ENCODE measurements at places on chromosomes 7 and 10.

DNA sequence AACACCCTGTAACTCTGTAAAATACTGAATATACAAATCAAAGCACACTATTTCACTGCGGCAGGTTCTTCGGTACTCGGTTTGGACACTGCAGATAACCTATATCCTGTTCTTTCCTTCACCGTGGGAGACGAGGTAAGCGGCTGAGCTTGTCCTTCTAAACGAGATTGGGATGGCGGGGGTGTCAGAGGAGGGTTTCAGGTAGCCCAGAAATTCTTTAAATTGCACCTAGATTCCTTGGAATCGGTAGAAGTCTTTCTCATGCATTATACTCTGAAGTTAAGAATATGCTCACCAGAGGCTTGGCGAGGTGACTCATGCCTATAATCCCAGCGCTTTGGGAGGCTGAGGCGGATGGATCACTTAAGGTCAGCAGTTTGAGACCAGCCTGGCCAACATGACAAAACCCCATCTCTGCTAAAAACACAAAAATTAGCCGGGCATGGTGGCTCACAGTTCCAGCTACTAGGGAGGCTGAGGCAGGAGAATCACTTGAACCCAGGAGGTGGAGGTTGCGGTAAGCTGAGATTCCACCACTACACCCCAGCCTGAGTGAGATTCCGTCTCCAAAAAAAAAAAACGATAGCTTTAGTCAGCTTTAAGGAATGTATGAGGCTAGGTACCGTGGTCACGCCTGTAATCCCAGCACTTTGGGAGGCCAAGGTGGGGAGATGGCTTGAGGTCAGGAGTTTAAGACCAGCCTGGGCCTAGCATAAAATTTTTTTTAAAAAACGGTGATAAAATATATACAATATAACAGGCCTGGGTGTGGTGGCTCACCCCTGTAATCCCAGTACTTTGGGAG is 10.1 kb upstream of the LAT2 start:
- DNase-seq, result peak; percentile 90

DNA sequence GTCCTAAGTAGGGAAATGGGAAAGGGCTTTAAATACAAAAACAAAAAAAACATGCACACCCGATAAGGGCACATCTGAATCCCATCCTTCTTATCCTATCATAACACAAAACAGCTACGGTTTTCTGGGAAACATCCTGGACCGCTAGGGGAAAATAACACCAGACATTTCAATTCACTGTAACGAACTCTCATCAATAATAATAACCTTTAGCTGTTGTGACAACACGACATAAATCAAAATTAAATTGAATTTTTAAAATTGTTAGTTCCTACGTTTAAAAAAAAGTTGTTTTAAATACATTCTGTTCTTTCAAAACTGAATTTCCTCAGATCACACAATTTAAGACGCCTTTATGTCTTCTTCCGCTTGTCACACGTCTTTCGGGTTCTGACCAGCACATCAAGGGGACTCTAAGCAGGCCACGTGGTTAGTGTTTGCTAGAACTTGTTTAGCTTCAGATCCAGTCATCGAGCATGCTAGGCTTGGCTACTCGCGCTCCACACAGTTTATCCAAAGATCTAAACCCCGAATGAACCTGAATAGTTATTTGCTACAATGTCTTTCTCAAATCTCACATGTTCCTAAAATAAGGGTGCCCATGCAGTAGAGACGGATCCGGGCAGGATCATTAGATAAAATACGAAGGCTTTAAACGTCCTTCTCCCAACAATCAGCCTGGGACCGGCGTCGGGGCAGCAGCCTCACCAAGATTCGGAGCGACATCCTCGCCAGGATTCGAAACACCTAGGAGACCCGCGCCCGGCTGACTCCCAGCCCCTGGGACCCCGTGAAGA is 839 bp downstream of the IKZF5 start:
- peak; percentile 68 for DNase-seq

DNA sequence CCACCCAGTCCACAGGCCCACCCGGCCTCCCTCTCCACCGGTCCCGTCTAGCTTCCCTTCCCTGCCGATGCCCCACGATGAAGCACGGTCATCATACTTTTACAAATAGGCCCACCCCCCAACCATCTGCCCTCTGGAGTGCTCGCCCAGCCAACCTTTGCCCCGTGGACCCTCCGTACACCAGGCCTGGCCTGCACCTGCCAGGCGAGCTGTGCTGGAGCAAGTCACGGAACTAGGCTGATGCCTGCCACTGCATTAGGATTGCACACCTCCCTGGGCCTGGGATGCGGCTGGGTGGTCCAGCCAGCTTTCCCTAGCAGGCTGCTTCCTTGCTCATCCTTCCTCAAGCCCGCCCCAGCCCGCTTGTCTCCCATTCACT is 44.7 kb downstream of the PPIF start:
- DNase-seq, result no peak

DNA sequence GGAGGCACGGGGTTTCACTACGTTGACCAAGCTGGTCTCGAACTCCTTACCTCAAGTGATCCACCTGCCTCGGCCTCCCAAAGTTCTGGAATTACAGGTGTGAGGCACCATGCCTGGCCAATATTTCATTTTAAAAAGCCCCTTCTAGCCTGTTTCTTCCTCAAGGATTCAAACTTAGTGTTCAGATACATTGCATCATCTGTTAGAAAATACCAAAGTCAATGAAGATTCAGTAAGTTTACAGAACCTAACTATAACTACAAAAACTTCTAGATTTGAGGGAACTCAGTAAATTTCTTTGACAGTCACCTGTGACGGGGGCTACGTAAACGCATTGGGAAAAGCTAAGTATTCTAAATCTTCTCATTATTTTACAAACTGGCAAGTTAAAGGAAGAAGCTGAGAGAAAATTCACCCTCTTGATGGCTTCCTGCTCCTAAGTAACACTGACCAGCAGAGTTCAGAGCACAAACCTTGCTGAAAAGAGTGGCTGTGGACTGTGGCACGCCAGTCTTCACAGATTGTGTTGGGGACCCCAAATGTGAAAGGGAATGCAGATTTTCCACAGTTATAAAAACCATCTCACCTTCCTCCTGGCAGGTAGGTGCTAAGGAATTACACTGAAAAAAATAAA is 162.2 kb downstream of the PKD1L1 start:
- DNase-seq, result no peak

- peak; percentile 57 for DNase-seq
These were observed 90.0 kb downstream of the GSAP start for GRCh38 chr7:77326131-77326530.

- DNase-seq, result peak; percentile 86
These were observed 5.2 kb downstream of the ZNF655 start for GRCh38 chr7:99563650-99564049.

- no peak for DNase-seq
These were observed 44.0 kb downstream of the PLXNA4 start for GRCh38 chr7:132532281-132532680.

DNA sequence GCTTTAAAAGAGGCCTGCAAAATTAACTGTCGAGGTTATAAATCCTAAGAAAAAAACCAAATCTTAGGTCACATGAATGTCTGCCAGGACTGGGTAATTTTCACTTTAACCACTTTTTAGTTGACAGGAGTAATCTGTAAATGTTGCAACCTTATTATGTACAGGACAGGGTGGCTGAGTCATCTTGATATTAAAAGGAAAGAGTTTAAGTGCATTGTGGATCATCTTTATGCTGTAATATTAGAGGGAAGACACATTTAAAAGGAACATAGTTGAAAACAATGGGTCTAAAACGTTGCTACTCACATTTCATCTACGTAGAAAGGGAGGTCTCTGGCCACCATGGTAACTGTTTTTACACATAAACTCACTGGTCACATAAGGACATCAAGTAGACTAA is 115.5 kb downstream of the LSMEM1 start:
- DNase-seq, result peak; percentile 16

- no peak for DNase-seq
These were observed 61.3 kb downstream of the ABLIM1 start for GRCh38 chr10:114596793-114597192.

DNA sequence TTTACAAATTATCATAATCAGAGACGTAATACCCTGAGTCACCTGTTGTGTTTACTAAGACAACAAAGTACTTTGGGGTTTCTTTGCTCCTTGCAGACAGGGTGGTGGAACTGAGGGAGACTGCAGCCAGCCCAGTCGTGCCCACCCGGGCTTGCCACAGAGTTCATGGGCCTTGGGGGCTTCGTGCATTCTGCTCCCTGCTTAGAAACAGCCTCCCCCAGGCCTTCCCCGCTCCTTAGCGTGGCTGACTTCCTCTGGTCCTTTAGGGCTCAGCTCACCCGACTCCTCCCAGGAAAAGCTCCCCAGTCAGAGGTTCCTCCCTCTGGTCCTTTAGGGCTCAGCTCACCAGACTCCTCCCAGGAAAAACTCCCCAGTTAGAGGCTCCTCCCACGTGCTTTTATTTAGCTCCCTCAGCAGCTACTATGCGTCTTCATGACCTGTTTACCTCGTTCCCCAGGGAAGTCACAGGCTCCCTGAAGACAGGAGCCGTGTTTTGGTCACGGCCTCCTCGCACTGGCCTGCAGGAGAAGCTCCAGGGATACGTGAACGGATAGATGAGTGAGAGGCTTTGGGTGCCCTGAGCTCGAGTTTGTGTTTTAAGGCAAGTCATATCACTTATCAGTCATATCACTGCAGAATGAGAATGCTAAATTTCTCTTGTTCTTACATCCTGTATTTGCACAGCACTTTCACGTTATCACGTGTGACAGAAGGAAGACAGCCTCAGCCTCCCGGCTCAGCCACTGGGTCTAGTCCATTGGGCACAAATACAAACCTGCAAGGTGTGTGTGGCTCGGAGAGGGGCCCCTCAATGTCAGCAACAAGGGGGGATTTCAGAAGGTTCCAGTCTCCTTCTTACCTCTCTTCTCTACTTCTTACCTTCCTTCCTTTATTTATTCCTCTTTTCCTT is 52.7 kb upstream of the VIPR2 start:
- peak; percentile 43 for DNase-seq

DNA sequence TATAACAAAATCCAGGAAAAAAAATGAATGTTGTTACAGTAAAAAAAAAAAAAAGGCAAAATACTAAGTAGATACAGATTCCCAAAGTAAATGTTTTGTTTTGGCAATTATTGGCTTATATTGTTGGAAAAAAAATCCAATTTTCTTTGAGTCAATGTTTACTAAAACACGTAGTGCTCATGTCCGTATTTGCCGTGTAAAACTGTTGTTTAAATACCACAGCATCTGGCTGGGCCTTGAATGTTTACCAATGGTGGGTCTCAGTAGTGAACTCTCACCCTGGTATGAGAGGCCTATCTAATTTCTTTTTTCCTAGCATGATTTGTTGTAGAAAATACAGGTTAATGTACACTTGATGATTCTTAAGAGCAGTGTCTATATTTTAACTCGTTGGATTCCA is 41.4 kb upstream of the SLC26A5 start:
- no peak for DNase-seq

- peak; percentile 73 for DNase-seq
These were observed 19.0 kb upstream of the PFKP start for GRCh38 chr10:3048119-3049019.

GRCh38 chr10:49539320-49539885 is 482 bp upstream of the ERCC6 start:
- DNase-seq, result peak; percentile 43

- DNase-seq, result no peak
These were observed 73.5 kb downstream of the CYTH3 start for GRCh38 chr7:6198689-6199595.

DNA sequence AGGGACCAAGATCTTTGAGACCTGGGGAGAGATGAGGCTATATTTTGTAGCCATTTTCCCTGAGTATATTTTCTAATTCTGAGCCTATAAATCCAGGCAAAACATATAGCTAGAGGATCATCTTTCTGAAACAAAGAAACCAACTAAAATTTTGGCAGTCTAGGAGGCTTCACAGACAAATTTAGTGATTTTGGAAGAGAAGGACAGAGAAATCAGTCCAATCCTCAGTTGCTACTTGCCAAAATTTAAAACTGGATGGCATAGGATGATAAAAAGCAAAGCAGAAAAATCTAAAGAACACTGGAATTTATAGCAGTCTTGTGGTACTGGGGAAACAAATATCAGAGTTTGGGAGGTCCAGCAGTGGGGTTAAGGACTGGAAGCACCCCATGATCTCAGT is 43.4 kb upstream of the POM121L12 start:
- no peak for DNase-seq

- no peak for DNase-seq
These were observed 90.0 kb downstream of the PTPRN2 start for GRCh38 chr7:158497627-158498026.

DNA sequence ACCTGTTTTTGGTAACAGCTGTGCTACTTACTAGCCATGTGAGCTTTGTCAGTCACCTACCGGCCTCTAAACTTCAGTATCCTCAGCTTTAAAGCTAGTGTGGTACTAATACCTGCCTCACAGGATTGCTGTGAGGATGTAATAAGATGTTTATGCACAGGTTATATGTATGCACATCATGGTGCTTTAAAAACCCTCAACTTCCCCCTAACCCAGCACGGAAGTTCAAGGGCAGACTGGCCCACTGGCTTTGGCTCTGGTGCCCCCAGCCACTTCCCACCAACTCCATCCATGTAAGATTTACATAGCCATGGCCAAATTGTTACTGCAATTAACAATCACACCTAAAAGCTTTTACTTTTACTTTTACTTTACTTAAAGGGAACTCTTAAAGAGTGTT is 676.0 kb upstream of the GALNT17 start:
- no peak for DNase-seq

- peak; percentile 31 for DNase-seq
These were observed 114.1 kb downstream of the VIPR2 start for GRCh38 chr7:159030490-159031134.

DNA sequence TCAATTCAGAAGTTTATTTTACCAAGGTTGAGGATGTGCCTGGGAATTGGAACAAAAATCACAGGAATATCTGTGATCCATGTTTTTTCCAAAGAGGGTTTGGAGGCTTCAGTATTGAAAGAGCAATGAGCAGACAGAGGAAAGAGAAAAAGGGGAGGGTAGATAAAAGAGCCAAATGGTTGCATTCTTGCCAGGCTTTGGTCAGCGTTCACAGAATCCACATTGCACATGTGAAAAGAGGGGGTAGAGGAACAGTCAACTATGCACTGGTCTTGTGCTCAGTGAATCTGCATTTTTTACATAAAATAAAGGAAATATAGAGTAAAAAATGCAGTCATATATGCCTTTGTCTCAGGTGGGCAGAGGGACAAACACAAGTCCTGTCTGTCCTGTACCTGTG is 20.6 kb upstream of the ERCC6 start:
- no peak for DNase-seq

DNA sequence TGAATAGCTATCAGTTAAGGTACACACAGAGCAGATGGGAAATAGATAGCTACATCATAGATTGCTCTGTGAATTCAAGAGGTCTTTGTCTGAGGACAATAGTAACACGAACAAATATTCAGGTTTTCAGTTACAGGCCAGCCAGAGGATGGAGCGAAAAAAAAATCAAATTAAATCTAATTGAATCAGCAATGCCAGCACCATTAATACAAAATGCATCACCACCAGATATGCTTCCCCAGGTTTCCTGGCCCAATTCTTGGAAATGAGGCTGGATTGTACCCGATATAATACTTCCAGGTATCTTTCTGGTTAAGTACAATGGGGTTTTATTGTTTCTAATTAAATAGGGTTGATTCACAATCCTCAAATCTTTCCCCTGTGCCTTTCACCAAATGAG is 975.8 kb upstream of the AUTS2 start:
- no peak for DNase-seq
